ENCODE measurements at places on chromosomes 11 and 22.

DNA sequence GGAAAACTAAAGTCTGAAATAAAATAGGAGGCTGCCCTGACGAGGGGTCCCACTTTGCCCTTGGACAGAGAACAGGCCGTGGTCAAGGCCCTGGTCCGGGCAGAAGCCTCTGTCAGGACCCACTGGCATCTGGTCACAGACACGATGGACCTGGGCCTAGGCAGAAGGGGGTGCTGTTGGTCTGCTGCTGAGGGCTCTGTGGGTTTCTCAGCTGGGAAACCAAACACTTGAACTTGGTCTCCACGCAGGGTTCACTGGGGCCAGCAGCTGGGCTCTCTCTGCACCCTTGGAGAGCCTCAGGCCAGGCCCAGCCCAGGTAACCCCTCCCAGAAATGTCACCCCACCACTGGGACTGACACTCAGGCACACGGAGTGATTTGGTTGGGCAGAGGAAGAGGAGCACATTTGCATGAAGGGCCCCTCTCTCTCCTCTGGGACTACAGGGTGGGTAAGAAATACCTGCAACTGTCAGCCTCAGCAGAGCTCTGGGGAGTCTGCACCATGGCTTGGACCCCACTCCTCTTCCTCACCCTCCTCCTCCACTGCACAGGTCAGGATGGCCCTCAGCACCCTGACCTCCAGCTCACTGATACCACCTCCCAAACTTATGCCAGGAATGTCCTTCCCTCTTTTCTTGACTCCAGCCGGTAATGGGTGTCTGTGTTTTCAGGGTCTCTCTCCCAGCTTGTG lies 48.1 kb upstream of the TOP3B start:
- no peak for DNase-seq

DNA sequence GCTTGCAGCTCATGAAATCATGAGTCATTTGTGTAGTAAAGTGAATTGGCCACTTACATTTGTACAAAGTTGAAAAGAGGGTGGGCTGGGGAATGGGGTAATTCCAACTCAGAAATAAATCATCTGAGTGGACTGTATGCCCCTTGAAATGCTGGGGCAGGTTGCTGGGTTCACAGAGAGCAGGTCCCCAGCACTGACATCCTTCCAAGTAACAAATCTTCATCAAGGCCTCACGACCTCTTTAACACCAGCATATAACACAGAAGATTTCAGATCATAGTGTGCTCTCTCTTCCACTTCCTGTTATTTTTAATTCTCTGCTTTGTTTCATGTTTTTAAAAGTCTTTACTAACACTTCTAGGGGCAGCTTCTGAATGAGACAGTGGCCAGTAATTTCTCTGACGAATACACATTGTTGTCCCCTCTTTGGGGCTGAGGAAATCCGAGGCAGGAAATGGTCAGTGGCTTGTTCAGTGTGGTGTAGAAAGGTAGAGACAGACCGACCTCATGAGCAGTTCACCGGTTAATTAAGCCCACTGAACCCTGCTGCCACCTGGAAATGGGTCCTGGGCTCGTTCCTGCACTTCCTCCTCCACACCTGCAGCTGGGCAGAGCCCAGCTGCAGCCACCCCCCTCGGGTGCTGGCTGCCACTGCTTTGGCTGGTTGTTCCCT lies 127.7 kb downstream of the MAML2 start:
- no peak for DNase-seq

GRCh38 chr22:30089655-30089974 lies 9.4 kb downstream of the HORMAD2 start:
- DNase-seq, result no peak

- no peak for DNase-seq
Measured at GRCh38 chr11:8834379-8834778, 76.6 kb upstream of the AKIP1 start.

DNA sequence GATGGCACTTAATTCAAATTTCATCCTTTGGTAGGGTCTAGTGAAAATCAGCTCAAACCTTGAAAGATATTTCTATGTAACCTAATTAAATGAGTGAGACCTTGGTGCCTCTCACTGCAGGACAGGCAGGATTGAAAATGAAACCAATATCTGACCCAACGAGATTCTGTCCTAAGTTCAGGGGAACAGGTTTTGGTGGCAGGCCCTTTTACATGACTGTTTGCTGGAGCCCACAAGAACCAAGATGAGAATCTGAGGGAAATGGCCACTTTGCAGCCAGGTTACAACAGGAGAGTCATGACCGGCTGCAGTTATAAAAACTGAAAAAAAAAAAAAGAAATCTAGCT lies 130.2 kb downstream of the TRIM44 start:
- no peak for DNase-seq

GRCh38 chr22:42217019-42217751 lies 53.3 kb downstream of the TCF20 start:
- no peak for DNase-seq

- DNase-seq, result no peak
Measured at GRCh38 chr11:61895046-61895717, 3.8 kb upstream of the FADS3 start.

GRCh38 chr11:20122131-20122530 lies 38.1 kb downstream of the DBX1 start:
- DNase-seq, result no peak

- DNase-seq, result no peak
Measured at GRCh38 chr11:69509381-69509780, 27.9 kb downstream of the LINC01488 start.

DNA sequence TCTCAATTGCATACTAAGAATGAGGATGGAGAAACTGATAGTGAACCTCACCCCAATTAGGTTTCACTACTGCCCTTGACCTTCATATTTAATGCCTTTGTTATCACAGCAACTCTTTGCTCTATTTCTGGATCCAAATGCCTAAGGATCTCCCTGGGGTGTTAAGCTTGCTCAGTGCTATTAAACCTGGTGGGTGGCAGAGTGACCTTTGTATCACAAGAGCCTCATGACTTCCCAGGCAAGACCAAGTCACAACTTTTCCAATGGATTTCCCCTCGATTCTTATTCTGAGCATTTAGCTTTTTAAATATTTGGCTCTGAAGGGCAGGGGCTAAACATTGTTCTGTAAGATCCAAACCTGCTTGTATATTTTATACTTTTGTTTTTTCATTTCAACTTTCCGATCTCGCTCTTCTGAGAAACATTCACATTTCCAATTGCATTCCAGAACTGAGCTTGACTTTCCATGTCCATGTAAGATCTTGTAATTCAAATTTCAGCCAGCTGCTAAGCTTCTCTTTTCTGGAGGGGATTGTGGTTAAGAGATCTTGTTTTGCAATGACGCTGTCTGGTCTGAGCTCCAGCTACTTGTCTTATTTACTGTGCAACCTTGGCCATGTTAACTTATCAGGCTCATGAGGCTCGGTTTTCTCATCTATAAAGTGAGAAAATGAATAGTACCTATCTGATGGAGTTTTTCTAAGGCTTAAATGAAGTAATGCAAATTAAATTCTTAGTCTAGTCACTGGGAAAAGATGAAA lies 6.4 kb upstream of the EHF start:
- no peak for DNase-seq

DNA sequence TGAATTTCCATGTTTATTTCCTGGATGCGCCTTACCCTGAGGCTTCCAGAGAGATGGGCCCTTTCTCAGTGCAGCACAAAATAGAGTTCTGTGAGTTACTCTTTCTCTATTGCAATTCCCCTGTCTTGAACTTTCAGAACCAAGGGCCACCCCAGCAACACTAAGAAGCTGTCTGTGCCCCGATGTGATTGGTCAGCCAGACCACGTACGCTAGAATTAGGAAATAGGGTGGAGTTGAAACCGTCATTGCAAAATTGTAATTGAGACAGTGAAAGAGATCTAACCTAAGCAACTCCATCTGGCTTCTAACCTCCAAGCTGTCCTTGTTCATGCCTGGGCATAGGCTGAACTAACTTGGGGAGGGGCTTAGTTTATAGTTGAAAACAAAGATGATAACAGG lies 981.3 kb downstream of the OPCML start:
- no peak for DNase-seq

DNA sequence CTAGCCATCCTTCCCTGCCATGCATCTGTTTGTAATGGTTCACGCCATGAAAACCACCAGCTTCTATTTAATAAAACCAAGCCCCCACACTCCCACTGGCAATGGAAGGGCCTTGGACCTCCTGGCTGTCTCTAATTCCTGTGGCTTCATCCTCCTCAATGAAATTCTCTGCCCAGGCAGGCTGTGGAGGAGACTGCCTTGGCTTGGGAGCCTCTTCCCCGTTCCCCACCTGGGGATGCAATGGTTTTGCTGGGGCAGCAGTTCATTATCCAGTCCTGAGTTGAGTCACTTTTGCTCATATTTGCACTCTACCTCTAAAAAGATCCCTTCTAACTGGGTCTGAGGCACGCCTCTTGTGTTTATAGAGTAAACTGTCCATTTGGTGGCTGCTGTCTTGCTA lies 515.8 kb downstream of the NTM start:
- no peak for DNase-seq

DNA sequence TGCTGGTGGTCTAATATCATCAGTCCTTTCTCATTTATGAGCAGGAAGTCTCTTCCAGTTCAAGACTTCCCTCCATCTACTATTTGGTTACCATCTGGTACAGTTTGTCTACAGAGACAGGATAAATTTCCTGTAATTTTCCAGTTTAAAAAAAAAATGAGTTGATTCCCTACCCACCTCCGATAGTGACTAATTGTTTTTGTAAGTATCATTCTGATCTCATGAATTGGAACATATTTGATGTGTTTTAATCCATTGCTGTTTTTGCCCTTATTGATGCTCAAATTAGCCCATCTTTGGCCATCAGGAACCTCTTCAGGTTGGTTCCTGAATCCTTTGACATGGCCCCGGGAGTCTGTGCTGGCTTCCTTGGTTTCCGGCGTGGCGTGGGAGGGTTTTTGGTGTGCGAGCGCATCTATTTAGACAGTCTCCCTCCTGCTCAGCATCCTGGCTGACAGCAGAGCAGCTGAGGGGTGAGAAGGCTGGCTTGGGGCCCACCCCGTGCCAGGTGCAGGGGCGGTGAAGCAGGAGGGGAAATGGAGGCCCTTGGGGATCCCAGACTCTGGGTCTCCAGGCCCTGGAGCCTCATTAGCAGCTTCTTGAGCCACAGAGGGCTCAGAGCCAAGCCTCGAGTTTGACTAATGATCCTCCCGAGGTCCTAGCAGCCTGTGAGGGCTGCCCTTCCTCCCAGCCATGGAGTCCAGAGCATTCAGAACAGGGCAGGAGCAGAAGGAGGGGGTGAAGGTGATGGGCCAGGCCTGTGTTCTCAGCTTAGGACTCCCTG lies 6.8 kb downstream of the OMP start:
- DNase-seq, result peak; percentile 55

DNA sequence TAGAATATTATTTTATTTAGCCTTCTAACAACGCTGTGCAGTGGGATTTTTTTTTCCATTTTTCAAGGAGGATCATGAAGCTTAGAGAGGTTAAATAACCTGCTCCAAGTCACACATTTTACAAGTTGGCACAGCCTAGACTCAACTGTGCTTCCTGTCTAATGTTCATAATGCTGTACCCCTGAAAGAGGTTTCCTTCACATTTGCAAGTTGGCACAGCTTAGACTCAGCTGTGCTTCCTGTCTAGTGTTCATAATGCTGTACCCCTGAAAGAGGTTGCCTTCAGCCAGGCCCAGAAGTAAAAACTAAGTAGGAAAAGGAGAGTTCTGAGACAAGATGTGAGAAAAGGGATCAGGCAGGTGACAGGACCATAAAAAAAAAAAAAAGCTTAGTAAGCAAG lies 7.9 kb upstream of the HEPACAM start:
- no peak for DNase-seq

GRCh38 chr11:101127699-101128570 lies 1.7 kb downstream of the PGR start:
- DNase-seq, result no peak

DNA sequence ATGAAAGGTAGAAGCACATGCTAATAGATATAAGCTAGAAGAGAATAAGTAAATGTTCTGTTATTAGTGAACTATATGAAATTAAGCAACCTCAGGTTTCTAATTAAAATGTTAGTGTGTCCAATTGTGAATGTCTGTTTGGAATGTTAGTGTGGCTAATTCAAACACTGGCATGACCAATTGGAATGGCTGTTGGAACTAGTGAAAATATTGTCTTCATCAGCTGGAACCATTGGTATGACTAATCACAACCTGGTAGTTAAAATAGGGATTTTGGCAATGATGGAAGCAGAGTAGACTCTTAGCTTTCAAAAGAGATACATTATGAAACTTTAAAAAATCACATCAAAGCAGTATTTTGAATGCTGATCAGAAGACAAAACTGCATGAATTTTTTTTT lies 66.8 kb downstream of the CYB5R2 start:
- no peak for DNase-seq

DNA sequence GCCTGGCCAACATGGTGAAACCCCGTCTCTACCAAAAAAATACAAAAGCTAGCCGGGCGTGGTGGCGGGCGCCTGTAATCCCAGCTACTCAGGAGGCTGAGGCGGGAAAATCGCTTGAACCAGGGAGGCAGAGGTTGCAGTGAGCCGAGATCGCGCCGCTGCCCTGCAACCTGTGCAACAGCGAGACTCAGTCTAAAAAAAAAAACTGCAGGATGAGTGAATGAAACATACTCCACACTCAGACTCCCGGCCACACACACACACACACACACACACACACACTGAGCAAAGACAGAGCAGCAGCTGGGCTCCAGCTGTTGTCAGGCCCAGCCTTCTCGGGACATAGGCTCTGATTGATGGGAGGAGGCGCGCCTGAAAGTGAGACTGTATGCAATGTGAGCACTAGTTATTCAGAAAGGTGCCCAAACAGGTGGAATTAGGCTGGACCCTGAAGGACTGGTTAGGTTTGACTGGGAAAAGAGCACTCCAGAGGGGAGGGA lies 1.5 kb upstream of the PLEKHA7 start:
- no peak for DNase-seq

DNA sequence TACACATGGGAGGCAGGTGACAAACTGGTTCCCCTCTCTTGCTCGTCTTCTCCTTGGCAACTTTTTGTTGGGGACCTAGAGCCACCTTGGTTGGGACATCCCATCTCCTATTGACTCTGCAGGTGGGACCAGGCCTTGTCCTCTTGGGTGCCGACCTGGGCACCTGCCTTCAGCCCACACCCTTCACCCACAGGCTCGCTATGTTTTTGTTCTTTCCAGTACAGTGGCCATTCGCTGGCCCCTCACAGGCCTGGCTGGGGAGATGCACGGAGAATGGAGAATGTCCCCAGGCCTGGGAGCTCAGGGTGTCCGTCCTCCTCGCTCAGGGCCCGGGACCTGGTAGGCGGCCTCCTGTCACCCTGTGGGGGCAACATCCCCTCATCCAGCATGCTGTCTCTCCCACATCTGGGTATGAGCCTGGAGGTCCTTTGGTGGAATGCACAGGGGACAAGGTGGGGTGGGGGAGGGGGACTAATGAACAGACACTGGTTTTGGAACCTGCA lies 14.9 kb upstream of the OMP start:
- no peak for DNase-seq

DNA sequence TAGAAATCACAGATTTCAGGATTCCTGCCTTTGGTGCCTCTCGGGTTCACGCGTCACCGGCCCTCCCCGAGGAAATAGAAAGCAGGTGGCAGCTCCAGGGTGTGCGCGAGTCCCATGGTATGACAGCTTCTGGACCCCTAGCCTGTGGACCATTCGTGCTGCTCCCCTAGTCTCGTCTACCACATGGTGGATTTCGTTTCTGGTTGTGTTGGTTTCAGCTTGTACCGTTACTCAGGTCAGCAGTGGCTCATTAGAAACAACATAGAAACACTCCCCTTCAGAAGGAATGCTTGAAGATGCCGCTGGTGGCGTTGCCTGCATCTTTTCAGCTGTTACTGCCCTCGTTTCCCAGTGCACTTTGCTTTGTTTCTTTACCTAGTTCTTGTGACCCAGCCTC lies 700 bp downstream of the TTC17 start:
- no peak for DNase-seq

- DNase-seq, result no peak
Measured at GRCh38 chr22:27888310-27888709, 30.7 kb downstream of the PITPNB start.

- DNase-seq, result no peak
Measured at GRCh38 chr11:41394521-41395195, 64.8 kb downstream of the LRRC4C start.

Measured in NCI-H1436 treated with DMSO at 0.1 percent for 48 hours (cell line).